Activated CD4-positive, alpha-beta memory T cell treated with anti-CD3 and anti-CD28 coated beads for 36 hours (primary cell): ENCODE measurements at places on chromosomes 16 and 17.
A peak's percentile ranks its signal among the peaks of the same experiment; 100 is the strongest.

- DNase-seq: no peak
These were observed 11.9 kb downstream of the CTU2 start for GRCh38 chr16:88718178-88718577.

GRCh38 chr16:85227084-85227945 is 115.0 kb upstream of the CIBAR2 start:
- no peak for DNase-seq

GRCh38 chr16:557463-558297 is 2.5 kb upstream of the PRR35 start:
- DNase-seq: no peak

DNA sequence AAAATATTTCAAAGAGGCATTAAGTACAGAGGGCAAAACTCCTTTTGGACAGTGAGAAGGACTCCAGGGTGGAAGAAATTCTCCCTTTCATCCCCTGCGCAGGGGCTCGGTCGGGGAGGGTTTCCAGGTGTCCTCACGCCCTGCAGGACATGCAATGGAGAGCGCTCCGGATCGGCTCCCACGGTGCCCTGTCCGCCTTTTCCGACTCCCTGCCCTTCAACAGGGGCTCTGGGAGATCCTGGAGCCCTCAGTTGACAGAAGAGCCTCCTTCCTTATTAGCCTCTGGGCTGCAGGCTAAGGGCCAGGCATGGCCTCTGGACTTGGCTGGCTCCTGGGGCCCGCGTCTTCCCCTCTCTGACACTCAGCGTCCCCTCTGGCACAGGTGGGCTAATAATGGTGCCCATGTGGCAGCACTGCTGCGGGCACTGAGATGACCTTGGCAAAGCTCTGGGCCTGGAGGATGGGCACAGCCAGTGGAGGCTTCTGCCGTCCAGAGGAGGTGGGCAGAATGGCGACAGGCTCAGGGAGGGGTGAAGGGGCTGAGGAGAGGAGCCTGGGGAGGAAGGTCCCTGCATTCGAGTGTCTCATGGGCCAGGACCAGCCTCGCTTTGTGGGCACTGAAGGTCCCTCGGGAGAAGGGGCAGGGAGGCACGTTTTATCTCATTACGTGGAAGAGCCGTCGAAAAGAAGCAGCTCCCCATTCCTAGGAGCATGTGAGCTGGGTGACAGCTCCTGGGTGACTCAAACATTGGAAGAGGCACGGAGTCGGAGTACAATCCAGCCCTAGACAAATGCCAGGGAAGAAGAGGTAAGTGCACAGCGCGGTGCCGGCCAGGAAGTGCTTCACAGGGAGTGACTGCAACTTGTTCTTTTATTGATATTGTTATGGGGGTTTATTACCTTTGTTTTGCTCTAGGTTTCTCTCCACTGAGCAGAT is 161.7 kb downstream of the IRF8 start:
- no peak for DNase-seq

GRCh38 chr17:7403043-7403726 is 712 bp downstream of the TMEM256 start:
- DNase-seq: peak; percentile 37

GRCh38 chr17:8914554-8914953 is 47.1 kb upstream of the PIK3R6 start:
- no peak for DNase-seq

GRCh38 chr17:80783971-80784370 is 207.7 kb upstream of the CHMP6 start:
- no peak for DNase-seq

DNA sequence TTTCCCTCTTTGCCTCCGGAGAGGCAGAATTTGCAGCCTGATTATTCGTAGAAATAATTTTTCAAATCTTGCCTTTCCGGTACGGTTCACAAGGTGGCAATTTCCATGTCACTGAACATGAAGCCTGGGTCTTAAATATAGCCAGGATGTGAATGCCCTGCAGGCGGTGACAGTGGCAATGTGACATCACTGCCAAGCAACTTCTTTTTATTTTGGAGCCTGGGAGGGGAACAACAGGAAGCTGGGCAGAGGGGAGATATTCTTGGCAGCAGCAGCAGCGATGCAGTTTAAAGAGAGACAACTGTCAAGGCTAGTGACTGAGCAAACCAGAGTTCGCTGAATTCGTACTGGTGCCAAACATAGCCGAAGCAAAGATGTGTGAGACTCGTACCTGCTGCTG is 171.1 kb downstream of the SNX29 start:
- no peak for DNase-seq

DNA sequence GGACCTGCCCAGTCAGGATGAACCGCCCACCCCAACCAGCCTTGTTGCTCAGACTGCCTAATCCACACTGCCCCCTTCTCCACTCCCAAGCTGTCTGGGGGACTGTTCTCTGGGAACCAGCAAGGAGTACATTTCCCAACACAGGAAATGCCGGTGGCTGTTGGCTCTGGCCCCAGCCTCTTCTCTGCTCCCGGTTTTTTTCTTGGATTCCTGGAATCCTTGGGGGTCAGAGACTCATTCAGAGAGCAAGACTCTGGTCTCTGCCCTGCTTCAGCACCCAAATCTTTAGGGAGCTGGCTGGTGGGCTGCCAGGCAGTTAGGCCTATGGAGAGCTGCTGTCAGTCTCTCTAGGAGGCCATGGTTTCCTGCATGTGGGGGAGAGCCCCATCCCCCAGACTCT is 10.8 kb upstream of the MTMR4 start:
- no peak for DNase-seq

DNA sequence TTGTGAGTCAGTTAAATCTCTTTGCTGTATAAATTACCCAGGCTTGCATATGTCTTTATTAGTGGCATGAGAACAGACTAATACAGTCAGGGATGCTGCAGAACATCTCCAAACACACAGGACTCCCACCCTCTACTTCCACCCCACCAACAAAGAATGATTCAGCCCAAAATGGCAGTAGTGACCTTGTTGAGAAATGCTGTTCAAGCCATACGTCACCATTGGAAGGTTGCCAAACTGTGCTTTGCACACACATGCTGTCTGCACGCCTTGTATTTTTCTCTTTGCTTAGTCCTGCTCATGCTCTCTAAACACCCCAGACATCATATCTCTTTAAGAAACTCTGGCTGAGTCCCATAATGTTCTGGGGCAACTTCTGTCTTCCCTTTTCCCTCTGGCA is 589.6 kb downstream of the WWOX start:
- DNase-seq: no peak

DNA sequence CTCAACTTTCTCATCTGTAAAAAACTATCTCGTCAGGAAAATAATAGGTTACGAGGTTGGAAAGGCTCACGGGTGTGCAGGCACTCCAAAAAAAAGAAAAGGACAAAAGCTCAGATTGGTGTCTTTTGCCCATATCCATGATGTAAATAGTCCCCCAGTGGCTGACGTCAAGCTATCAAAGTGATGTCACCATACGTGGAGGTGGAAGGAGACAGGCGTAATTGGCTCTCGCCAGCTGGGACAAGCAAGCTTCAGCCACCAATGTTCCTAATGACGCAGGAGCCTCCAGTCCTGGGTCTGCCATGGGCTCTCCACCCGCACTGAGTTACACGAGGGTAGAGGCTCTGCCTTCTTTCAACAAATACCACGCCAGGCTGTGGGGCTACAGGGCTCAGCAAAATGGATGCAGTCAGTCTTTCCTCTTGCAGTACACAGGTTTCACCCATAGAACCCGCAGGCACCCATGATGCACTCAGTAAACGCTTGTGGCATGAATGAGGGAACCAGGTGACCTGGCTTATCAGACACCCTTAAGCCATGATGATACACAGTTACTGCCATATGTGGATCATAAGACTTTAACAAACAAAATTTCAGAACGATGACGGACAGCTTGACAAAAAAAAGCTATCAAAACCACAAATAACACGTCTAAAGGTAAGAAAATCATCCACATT is 50.5 kb downstream of the COTL1 start:
- DNase-seq: no peak

DNA sequence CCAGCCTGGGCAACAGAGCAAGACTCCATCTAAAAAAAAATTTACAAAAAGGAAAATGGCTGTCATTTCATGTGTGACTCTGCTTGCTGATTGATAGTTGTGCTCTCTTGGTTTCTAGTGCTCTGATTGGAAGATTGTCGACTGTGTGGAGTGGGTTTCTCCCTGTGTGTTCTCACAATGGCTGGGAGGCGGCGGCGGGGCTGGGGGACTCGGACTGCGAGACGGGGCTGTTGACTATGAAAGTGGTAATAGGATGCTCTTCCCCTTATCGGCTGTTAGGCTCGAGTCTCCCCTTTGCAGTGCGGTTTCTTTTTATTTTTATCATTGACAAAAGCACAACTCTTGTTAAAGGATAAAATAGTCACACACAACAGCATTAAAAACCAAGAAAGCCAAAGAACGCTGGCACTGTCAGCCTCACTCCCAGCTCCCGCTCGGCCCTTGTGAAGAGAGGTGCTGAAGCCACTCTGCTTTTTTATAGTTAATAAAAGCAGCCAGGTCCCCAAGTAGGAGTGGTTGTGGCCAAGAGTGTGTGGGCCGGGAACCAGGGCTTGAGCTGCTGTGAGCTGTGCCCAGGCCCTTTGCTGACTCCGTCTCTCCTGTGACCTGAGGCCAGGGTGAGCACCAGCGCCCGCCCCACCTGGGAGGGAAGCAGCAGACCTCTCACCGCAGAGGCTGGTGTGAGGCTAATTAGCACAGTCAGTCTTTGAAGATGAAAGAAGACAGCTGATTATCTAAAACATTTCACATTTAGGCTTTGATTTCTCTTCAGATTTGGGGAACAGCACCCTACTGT is 36.5 kb downstream of the TBCD start:
- DNase-seq: no peak

- DNase-seq: no peak
These were observed 33.8 kb downstream of the NCOR1 start for GRCh38 chr17:16181581-16181980.

- no peak for DNase-seq
These were observed 1.0 kb downstream of the DCTN5 start for GRCh38 chr16:23642246-23642774.

- no peak for DNase-seq
These were observed at the start of gene CLDN7 for GRCh38 chr17:7262192-7262934. Gene CLDN7 (minus strand): TSS chr17:7262478. CDS start chr17:7262043, 435 bp downstream.

DNA sequence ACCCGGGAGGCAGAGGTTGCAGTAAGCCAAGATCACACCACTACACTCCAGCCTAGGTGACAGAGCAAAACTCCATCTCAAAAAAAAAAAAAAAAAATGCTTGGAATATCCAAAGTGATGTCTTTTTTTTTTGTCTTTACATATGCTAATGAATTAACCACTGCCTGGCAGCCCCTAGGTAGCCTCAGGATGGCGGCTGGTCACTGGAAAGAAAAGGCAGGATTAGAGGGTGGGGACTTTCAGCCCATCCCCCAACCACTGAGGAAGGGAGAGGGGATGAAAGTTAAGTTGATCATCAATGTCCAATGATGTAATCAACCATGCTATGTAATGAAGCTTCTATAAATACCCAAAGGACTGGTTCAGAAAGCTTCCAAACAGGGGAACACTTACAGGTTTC is 26.8 kb downstream of the RNF157 start:
- DNase-seq: no peak

GRCh38 chr17:55582897-55583296 is 71.6 kb upstream of the SMIM36 start:
- DNase-seq: no peak

- no peak for DNase-seq
These were observed 30.1 kb downstream of the FZD2 start for GRCh38 chr17:44587339-44587738.

DNA sequence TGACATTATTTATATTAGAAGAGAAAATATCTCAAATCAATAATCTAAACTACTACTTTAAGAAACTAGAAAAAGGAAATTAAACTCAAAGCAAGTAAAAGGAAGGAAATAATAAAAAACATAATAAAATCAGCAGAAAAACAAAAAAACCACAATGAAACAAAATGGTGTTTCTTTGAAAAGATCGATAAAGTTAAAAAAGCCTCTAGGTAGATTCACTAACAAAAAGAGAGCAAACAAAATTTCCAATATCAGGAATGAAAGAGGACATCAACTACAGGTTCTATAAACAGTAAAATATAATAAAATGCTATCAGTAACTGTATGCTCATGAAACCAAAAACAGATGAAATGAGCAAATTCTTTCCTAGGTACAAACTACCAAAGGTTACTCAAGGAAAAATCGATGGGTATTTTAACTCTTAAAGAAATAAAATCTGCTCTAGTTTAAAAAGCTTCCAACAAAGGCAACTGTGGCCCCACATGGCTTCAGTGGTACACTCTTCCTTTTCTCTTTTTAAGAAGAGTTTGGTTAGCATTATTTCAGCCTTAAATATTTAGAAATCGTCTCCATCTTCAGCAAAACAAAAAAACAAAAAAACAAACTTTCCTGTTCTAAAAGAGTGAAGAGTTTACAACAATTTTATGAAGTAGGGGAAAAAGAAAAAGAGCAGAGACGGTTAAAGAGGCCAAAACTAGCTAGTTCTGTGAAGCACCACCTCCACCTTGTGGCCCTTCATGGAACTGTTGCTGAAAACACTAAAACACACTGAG is 102.2 kb downstream of the TRIM37 start:
- peak; percentile 76 for DNase-seq

GRCh38 chr16:74487634-74488495 is 66.6 kb upstream of the CLEC18B start:
- no peak for DNase-seq

- no peak for DNase-seq
These were observed 48.6 kb upstream of the PVALEF start for GRCh38 chr17:81116704-81117103.

DNA sequence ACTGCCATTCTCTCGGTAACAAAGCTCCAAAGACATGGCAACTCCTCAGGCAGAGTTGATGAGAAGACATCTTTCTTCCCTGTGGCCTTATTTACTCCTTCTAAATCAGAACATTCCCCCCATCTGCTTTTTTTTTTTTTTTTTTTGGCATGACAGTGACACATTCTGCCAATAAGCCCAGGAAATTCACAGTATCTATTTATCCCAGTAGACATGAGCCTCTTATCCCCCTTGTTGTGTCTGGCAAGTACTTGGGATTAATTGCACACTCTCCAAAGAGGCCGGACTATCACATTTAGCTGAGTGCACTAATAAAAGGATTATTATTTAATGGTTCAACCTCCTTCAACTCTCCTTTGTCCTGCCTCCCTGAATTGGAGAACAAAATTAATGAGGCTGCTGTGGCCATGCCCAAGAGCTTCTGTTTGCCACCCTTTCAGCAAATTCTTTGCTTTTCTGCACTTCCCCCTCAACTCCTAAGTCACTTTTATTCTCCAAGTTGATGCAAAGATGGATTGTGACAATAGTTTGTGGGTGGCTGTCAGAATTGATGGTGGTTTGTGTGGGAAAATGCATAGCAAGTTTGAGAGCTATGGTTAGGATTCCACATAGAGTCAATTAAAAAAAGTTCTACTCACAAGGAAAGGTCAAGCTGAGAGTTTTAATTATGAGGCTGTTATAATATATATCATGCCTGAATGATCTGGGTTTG is 47.2 kb downstream of the GPR139 start:
- DNase-seq: no peak

GRCh38 chr17:13490906-13491482 is 110.7 kb downstream of the HS3ST3A1 start:
- no peak for DNase-seq
